Stromal cell of bone marrow (primary cell): ENCODE measurements at places on chromosomes 2 and 18.

DNA sequence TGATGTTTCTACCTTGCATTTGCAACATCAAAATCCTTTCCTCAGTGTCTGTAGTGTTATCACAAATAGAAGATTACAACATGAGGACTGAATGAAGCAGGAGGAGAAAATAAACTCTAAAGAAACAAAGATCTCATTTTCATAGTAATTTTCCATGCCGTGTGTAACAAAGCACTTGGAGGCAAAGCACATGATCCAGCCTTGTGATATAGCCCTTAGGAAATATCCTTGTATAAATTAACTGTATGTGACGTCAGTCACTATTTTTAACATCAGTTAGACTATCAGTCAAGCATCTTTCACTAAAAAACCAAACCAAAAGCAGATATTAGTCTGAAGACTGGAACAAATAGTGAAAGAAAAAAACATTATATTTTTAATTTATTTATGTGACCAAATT, 492.1 kb upstream of the CNTNAP5 start:
- no peak for DNase-seq

GRCh38 chr2:181367411-181367810, 89.8 kb upstream of the ITGA4 start:
- DNase-seq = no peak

DNA sequence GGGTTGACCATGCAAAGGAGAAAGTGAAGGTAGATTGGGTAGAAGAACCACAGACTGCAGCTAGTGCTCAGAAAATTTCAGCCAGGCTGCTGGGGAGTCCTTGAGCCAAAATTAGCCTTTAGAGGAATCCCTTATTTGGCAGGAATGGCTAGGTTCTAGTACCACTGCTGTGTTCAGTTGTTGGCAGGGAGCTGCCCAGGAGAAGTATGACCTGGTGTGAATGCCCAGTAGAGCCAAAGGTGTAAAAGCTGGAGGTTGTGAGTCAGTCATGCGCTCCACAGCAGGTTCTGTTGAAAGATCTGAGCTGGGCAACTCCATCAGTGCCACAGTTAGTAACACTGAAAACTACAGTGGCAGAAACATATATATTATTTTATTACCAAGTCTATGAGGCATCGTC, 36.4 kb upstream of the TBR1 start:
- DNase-seq = no peak

- DNase-seq = no peak
Measured at GRCh38 chr2:149049142-149049541, 10.6 kb downstream of the LYPD6B start.

DNA sequence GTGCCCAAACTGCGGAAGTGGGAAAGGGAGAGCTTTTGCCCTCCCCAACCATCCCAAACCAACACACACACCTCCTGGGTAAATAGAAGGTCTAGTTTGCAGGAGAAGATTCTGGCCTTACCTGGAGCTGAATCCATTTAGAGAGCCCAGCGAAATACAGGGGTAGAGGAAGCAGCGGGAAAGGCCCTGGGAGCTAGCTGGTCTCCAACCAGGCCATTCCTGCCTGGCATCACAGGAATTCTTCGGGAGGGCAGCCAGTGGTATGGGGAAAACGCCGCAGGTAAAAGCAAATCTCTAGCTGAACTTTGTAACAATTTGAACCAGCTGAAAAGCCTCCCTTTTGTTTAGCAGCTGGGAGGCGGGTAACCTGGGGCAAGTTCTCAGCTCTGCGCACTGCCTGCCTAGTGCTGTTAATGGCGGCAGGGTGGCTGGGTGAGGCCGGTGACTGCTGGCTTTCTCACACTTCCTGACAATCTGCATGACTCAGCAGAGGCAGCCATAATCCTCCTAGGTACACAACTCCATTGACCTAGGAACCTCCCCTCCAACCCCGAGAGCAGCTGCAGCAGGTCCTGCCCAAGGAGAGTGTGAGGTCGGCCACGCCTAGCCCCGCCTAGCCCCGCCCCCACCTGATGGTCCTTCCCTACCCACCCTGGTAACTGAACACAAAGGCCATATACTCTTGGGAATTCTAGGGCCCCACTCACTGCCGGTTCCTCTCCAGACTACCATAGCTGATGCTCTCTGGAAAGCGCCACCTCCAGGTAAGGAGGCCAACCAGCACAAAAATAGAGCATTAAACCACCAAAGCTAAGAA, 483.8 kb upstream of the REG3G start:
- no peak for DNase-seq

GRCh38 chr18:53971331-53971730, 253.1 kb downstream of the MBD2 start:
- DNase-seq = no peak

DNA sequence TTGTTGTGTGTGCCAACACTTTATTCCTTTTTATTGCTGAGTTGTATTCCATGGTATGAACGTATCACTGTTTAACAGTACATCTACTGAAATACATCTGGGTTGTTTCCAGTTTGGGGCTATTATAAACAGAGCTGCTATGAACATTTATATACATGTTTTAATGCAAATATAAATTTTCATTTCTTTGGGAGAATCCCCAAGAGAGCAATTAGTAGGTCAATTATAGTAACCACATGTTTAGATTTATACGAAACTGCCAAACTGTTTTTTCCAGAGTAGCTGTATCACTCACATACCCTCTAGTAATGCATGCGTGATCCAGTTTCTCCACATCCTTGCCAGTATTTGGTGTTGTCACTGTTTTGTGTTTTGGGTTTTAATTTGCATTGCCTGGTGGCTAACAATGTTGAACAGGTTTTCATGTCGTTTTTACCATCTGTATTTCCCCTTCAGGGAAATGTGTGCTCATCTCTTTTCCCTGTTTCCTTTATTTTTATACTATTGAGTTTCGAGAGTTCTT, 81.0 kb downstream of the TMEM131 start:
- DNase-seq = no peak

DNA sequence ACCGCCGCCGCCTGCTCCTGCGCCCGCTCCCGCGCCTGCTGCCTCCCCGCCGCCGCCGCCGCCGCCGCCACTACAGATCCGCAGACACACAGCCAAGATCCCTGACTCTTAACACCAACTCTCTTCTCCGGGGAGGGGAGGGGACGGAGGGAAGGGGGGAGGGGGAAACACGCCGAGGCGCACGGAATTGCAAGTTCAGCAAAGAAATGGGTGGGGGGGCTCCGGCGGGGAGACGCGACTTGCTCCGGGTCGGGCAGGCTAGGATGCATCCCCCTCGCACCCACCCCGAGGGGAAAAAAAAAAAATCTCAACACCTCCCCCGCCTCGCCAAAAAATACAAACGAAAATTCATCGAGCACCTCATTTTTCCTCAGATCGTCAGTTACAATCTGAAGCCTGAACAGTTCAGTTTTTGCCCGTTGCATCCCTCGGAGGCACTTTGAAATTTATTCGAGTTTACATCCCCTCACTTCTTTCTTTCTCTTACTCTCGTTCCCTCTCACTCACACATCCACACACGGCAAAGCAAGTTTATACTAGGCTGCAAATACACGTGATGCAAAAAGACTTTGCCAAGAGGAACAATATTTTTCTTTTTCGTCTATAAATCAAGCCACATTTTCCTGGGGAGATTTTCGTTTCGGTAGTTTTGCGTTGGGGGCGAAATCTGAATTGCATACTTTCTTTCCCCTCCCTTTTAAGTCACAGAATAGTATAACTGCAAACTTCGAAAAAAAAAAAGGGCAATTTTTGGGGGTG, at the start of gene TCF4:
TSS of gene TCF4 (minus strand) at position 82 of the 759 bp plus-strand sequence. CDS start 1,076 bp downstream, outside the sequence.
- DNase-seq = no peak

DNA sequence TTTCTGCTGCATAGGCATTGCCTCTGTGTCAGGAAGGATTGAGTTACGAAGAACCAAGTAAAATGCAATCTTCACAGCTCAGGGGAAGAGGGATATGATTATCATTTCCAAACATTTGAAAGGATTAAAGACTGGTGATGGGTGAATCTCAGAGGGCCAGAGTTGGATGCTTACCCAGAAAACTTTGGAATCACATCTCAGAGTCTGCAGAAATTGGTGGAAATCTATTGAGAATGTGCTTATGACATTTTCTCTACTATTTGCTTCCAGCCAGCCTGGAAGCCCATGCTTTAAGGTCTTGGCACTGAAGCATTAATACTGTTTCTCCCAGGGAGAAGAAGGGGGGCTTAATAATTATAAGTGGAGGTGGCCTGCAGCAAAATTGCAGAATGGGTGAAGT, 1301.4 kb upstream of the PIK3C3 start:
- DNase-seq = no peak

DNA sequence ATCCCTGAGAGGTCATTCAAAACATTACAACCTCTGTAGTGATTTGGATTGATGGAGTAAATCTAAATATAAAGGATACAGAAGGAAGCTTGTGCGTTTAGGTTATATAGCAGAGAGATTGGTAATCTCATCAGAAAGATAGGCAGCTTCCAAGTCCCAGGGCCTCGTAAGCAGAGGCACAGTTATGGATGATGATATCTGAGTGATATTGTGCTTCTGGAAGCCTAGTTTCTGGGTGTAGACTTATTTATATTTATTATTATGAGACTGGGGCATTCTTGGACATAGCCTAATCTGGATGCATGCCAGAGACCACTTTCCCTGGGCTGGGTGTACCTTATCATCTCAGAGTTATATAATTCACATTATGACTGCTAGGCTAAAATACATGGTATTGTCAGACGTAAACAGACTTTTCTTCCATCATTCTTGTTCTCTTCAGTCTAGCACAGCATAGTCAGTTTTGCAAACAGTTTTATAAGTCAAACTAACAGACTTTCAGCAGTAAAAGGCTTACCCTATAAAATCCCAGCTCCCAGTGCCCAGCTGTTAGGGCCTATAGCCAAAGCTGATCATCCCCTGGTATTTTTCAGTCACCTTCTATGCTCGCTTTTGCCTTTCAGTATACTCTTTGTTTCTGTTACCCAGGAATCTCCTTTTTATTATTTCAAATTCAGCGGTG, 47.9 kb downstream of the RAB3GAP1 start:
- no peak for DNase-seq

GRCh38 chr2:75276093-75277029, 77.0 kb upstream of the TACR1 start:
- peak; percentile 53 for DNase-seq

DNA sequence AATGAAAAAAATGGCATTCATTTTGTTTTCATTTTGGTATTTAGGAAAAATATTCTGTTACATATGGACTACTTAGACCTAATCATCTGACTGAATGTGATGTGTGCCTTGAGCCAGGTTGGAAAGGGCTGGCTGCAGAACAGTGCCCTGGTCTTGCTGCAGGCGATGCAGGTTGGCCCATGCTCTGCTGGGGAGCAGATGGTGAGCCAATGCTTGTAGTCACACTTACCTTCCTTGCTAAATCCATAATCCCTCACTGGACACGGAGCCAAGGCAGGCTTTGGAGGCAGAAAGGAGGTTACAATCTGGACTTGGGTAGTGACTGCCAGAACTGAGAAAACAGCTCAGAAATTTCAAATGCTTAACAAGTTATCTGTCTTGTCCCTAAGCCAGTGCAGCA, 228.7 kb downstream of the ARHGAP15 start:
- DNase-seq = no peak

DNA sequence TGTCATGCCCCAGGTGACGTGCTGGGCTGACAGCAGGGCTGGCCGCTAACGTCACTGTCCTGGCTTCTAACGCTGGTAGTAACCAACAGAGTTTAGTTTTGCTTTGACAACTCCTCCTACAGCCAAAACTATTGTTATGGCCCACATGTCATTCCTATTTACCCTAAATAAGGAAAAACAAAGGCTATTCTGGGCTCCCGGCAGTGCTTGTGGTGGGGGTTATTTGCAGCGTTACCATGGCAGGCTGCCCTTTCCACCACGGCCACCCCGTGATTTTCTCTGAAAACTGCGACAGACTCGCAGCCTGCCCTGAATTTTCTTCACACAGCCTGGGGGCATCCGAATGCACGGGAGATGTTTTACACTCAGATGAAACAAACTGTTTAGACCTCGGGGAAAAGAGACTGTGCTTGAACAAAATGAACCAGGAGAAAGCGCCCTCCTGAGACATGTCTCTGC, 115.2 kb downstream of the FAM210A start:
- DNase-seq = peak; percentile 36

- peak; percentile 92 for DNase-seq
Measured at GRCh38 chr2:74740741-74741431, 86.8 kb downstream of the SEMA4F start.

GRCh38 chr2:214604861-214605260, 194.0 kb downstream of the VWC2L start:
- no peak for DNase-seq

GRCh38 chr2:236505041-236505440, 64.6 kb upstream of the ACKR3 start:
- no peak for DNase-seq

DNA sequence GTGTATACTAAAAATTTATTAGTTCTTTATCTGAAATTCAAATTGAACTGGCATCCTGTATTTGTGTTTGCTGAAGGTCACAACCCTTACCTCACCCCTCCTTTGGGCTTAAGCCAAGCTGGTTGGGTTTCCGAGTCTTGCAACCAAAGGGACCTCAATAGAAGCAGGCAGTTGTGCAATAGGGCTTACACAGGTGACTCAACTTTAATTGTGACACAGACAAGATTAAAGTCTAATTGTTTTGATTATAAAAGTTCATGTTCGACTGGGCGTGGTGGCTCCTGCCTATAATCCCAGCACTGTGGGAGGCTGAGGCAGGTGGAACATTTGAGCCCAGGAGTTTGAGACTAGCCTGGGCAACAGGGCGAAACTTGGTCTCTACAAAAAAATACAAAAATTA, 71.5 kb downstream of the RAB31 start:
- DNase-seq = no peak

- DNase-seq = no peak
Measured at GRCh38 chr18:8151181-8151580, 458.1 kb upstream of the RAB12 start.

DNA sequence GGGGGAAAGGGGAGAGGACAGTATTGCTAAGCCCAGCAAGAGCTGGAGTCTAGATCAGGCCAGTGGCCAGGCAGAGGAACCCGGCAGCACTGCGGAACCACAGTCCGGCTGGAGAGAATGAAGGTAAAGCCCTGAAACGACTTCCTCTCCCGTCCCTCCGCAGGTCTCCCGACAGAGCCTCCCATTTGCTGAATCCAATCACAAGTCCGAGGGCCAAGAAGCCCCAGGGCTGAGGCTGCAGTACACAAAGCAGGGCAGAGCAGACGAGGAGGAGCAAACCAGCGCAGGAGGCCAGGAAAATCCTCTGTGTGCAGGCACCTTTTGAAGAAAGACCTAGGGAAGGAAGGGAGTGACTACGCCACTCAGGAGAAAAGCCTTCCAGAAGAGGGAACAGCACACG, 104.4 kb downstream of the OSBPL1A start:
- DNase-seq = no peak

DNA sequence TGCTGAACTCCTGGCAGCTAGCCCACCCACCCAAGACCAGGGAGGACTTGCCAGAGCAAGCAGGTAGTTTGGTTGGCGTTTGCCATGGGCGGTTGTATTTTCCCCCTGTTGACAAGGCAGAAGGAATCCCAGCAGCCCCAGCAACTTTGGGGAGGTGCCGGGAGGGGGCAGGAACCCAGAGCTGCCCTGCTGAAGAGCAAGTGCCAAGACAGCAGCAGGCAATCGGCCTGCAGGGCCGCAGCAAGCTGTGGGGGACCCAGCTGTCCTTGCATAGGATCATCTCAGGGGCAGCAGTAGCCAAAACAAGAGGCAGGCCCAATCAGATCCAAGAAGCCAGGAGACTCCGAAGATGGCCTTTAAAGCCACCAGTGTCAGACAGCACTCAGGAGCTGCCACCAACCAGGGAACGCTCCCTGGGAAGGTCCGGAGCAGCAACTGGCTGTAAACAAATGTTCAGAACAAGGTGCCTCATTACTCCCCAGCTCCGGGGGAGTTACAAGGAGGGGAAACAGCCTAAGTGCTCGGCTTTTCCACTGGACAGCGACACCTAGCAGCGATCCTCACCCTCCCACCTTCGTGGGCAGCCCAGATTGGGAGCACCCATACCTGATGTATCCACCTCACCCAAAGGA, 2.1 kb downstream of the ST8SIA5 start:
- DNase-seq = no peak

- no peak for DNase-seq
Measured at GRCh38 chr2:18430996-18431748, 129.3 kb downstream of the RDH14 start.
